Endothelial cell of umbilical vein (primary cell): ENCODE measurements at places on chromosomes 12 and 14. TPM values are rescaled to one million over a fixed set of nuclear protein-coding genes. Genes with fewer than 3 reads are reported as not detected.
A peak's percentile ranks its signal among the peaks of the same experiment; 100 is the strongest.

Gene RASSF8
- total RNA-seq: 58.3 and 59.3 TPM in 2 replicates

GRCh38 chr12:24054416-24054815 lies 104.9 kb upstream of the SOX5 start:
- peak; percentile 62 for DNase-seq

Gene ZBTB42
- 3.8 and 4.0 TPM in 2 replicates for total RNA-seq

- no peak for DNase-seq
Measured at GRCh38 chr14:103028161-103028767, 29.1 kb downstream of the CDC42BPB start.

- DNase-seq: peak; percentile 28
Measured at GRCh38 chr12:40336573-40337199, 111.9 kb downstream of the LRRK2 start.

- peak; percentile 69 for DNase-seq
Measured at GRCh38 chr14:68391311-68392014, 401.4 kb downstream of the ZFP36L1 start.

- no peak for DNase-seq
Measured at GRCh38 chr12:87920139-87920538, 109.1 kb downstream of the C12orf50 start.

GRCh38 chr12:93741659-93742109 lies 64.5 kb downstream of the CRADD start:
- no peak for DNase-seq

GRCh38 chr12:24363177-24363754 lies 413.8 kb upstream of the SOX5 start:
- DNase-seq: no peak

DNA sequence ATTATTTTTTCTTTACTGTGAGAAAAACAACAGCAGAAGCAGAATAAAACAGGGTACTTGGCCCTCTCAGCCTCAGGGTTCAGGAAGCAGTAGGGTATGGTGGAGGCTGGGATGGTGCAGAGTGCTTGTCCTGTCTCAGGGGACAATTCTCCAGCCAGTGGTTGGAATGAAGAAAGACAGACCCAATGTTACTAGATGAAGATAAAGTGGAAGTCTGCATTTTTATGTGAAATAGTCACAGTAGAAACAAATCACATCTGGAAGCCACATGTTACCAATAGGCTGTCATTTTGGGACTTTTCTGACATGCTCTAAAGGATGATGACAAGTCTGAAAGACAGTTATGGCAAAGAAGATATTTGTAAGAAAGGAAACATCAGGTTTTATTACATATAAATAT lies 32.3 kb downstream of the PROX2 start:
- DNase-seq: no peak

GRCh38 chr14:36647417-36647823 lies 14.2 kb upstream of the PAX9 start:
- no peak for DNase-seq

DNA sequence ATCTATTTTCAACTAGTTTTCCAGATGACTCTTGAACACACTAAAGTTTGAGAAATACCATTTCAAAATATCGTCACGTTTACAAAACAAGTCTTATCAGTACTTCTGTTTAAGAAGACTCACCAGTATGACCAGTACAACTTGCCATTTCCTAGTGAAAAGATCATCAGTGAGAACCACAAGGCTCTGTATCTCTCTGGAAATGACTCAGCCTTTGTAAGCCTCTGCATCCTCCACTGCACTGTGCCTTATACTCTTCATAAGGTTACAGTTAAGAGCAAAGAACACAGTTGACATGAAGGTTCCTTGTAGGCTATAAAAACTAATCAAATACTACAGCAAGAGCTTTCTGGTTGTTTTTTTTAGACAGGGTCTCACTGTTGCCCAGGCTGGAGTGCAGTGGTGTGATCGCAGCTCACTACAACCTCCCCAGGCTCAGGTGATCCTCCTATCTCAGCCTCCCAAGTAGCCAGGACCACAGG lies 5.7 kb upstream of the VTI1B start:
- DNase-seq: peak; percentile 73

Gene IKZF4
- 3.5 and 5.4 TPM in 2 replicates for total RNA-seq

- no peak for DNase-seq
Measured at GRCh38 chr12:96437171-96437445, 36.9 kb upstream of the CDK17 start.

Gene RAB2B
- 29.1 and 30.6 TPM in 2 replicates for total RNA-seq

Gene MIP
- not detected in 2 replicates for total RNA-seq

- no peak for DNase-seq
Measured at GRCh38 chr12:12891881-12892355, 556 bp downstream of the GPRC5A start.

GRCh38 chr14:53367644-53368026 lies 214.5 kb upstream of the DDHD1 start:
- peak; percentile 52 for DNase-seq

DNA sequence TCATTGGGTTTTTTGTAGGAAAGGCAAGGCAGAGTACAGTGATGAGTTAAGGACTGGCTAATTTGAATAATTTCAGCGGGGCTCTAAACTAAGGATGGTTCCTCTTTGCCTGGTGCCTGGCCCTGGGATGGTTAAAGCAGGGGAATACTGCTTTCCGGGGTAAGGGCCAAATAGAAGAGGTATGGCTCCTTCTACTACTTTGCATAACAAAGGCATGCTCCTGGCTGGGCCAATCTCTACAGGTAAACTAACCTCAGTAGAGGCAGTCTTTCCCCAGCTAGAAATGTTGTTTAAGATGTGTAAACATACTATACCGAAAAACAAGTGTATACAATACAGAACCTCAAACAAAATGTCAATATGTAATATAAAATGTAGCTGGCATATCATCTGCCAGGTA lies 1239.0 kb downstream of the SLC16A7 start:
- DNase-seq: no peak

- no peak for DNase-seq
Measured at GRCh38 chr14:54497224-54497623, 8.4 kb upstream of the GMFB start.

DNA sequence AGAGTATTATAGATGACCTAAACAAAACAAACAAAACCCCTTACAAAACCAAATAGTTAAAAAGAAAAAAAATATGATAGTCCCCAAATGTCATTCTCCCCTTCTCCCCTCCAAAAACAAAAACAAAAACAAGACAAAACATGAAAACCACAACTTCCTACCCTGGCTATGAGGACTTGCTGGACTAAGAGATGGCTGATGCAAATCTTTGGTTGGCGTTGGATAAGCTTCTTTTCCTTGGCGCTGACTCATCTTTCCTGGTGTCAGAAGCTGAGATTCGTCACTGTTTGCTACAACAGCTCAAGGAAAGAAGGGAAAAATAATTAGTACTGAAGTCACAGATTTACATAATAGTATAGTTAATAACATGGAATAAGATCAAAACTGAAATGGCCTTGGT lies 102.5 kb upstream of the BBS10 start:
- peak; percentile 75 for DNase-seq

GRCh38 chr12:72828662-72829324 lies 556.6 kb downstream of the TRHDE start:
- no peak for DNase-seq

Gene PRPH
- total RNA-seq: not detected in 2 replicates

DNA sequence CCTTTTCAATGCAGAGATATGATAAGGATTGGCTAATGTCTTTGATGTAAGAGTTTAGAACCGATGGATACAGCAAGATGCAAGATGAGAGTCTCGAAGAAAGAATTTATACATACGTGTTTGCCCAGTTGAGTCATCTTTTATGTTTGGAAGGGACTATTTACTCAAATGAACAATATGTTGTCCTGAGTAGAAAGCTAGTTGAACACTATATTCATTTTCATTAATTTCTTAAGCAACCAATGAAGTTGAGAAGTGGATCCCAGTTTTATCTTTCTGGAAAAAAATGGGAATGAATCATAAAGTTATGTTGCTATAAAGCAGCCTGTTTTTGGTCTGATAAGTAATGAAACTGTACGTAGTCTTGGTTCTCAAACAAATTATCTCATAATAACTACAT lies 1431.7 kb upstream of the FLRT2 start:
- no peak for DNase-seq

GRCh38 chr14:63737582-63738006 lies 9.7 kb upstream of the SGPP1 start:
- no peak for DNase-seq

DNA sequence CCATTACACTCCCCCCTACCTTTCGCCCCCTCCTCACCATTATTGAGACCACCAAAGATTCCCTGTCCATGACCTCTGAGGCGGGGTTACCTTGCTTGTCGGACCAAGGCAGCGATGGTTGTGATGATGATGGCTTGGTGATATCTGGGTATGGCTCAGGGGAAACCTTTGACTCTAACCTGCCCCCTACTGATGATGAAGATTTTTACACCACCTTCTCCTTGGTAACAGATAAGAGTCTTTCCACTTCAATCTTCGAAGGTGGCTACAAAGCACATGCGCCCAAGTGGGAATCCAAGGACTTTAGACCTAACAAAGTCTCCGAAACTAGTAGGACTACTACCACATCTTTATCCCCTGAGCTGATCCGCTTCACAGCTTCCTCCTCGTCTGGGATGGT lies 350.2 kb downstream of the DIO2 start:
- DNase-seq: no peak

GRCh38 chr14:68148276-68148675 lies 328.7 kb downstream of the RAD51B start:
- DNase-seq: no peak

DNA sequence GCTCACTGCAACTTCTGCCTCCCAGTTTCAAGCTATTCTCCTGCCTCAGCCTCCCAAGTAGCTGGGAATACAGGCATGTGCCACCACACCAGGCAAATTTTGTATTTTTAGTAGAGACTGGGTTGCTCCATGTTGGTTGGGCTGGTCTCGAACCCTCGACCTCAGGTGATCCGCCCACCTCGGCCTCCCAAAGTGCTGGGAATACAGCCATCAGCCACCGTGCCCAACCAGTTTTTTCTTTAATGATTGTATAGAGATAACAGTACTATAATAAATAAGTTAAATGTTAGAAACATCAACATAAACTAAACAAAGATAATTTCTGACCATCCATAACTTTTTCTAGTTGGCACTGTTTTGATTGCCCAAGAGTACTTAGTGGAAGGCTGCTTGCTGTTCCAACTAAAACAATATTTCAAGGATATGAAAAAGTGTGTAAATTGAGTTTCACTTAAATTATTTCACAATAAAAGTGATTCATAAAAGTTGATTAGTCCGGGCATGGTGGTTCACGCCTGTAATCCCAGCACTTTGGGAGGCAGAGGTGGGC lies 5.6 kb downstream of the GON7 start:
- DNase-seq: no peak

Gene RGS6
- not detected in 2 replicates for total RNA-seq

DNA sequence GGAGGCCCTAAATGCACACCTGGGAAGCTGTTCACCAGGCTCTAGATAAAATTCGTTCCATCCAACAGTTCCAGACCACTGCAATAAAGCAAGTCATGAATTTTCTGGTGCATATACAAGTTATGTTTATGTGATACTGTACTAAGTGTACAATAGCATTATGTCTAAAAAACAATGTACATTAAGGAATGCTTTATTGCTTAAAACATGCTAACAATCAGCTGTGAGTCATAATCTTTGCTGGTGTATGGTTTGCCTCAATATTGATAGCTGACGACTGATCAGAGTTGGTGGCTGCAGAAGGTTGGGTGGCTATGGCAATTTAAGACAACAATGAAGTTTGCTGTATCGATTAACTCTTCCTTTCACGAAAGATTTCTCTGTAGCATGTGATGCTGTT lies 52.3 kb downstream of the ATG14 start:
- DNase-seq: no peak

DNA sequence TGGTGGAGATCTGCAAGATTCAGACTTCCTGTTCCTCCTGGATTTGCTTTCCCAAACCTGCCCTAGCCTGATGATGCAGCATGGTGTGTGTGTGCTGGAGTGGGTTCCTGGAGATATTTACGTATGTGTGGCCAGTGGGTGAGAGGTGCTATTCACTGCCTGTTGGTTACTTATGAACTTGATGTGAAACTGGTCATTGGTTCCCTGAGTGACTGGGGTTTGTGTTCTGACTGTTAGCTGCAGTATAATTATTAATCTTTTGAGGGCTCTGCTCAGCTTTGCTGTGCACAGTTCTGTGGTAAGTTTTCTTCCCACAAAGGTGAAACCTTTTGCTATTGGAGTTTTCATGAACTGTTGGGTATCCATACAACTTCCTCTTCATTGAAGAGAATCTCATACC lies 541.8 kb upstream of the FBXO33 start:
- no peak for DNase-seq

Gene RASSF9
- 2.3 and 3.6 TPM in 2 replicates for total RNA-seq

- DNase-seq: no peak
Measured at GRCh38 chr12:56897844-56898361, 36.3 kb downstream of the SDR9C7 start.

DNA sequence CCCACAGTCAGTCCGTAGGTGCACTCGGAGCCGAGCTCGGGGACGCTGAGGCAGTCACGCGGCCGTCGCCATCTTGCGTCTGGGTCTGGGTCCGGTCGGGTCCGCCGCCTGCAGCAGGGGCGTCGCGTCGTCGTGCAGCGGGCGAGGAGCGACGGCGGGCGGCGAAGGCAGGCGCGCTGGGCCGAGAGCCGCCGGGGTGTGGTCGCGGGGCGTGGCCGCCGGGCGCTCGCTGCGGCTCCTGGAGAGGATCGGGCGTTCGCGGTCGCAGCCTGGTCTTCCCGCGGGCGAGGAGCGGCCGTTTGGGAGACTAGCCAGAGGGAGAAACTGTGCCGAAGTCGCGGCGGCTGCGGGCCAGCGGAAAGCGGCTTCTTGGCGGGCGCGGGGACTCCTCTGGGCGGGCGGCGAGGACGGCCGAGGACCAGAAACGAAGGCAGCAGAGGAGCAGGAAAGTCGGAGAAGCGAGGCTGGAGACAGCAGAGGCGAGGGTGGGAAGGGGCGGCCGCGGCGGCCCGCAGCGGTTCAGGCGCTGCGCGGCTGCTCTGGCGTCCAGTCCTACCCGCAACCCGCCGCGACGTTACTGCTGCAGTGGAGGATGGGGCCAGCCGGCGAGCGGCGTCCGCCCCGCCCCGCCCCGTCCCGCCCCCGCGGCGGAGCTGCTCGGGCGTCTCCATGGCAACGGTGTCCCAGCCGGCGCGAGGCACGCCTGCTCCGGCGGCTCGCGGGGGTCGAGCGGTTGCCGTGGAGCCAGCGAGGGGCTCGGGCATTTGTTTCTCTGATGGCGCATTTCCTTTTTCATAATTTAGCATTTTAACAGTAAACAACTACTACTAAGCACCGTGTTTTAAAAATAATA lies at the start of gene PNMA1:
PNMA1 (minus strand) TSS at position 582 of the 853 bp plus-strand sequence. CDS start 745 bp downstream, outside the sequence.
- peak; percentile 89 for DNase-seq

Gene CFAP251
- total RNA-seq: 4.0 and 6.0 TPM in 2 replicates

- peak; percentile 91 for DNase-seq
Measured at GRCh38 chr12:90199006-90199405, 490.4 kb upstream of the ATP2B1 start.

Gene RBM25
- total RNA-seq: 86.1 and 87.0 TPM in 2 replicates

Gene DBX2
- not detected in 2 replicates for total RNA-seq
